Stromal cell of bone marrow (primary cell): ENCODE measurements at places on chromosomes 11 and 22.

- DNase-seq = no peak
Measured at GRCh38 chr11:59800390-59801025, 10.1 kb downstream of the MRPL16 start.

DNA sequence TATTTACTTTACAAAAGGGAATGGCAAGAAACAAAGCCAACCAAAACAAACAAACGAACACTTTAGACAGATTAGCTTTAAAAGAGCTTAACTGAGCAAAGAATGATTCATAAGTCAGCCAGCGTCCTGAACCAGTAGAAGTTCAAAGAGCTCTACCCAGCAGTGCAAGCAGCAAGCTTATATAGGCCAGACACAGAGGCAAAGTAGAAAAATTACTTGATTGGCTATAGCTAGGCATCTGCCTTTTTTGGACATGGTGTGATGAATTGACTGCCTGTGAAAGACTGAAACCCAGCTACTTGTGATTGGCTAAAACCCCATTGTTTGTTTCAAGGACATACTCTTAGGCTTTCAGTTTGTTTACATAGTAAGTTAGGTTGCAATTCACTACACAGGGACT is 2120.0 kb upstream of the RAG2 start:
- DNase-seq = no peak

DNA sequence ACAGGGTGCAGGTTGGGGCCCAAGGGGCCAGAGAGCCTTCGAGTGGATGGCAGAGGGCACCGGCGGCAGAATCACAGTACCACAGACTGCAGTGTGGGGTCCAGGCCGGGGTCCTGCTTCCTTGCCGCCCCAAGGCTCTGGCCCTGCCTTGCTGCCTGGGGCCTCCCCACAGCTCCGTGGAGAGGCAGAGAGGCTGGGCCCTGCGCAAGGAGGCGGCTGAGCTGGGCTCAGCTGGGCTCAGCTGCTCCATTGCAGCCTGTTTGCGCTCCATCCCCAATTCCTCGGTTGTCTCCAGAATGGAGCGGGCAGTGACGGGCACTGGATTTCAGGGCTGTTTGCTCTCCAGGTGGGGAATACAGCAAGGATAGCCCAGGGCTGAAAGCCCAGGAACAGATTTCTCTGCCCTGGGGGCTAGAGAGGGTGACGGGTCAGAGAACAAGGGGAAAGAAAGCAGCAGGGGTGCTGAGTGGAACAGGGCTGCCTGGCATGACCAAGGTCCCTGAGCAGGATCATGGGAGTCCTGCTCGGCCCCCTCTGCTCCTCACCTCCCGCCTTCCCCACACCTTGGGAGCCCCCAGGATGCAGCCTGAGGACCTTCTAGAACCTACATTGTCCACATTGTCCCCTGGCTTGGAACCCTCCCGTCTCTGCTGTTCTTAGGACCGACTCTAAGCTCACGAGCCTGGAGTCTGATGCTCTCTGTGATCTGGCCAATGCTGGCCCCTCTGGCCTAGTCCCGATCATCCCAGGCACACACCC is 18.9 kb downstream of the MRGPRG start:
- no peak for DNase-seq

- no peak for DNase-seq
Measured at GRCh38 chr11:104078995-104079394, 42.6 kb downstream of the DDI1 start.

GRCh38 chr11:11486002-11486401 is 133.0 kb upstream of the CSNK2A3 start:
- no peak for DNase-seq

- peak; percentile 54 for DNase-seq
Measured at GRCh38 chr11:125923012-125923579, 18.8 kb downstream of the DDX25 start.

DNA sequence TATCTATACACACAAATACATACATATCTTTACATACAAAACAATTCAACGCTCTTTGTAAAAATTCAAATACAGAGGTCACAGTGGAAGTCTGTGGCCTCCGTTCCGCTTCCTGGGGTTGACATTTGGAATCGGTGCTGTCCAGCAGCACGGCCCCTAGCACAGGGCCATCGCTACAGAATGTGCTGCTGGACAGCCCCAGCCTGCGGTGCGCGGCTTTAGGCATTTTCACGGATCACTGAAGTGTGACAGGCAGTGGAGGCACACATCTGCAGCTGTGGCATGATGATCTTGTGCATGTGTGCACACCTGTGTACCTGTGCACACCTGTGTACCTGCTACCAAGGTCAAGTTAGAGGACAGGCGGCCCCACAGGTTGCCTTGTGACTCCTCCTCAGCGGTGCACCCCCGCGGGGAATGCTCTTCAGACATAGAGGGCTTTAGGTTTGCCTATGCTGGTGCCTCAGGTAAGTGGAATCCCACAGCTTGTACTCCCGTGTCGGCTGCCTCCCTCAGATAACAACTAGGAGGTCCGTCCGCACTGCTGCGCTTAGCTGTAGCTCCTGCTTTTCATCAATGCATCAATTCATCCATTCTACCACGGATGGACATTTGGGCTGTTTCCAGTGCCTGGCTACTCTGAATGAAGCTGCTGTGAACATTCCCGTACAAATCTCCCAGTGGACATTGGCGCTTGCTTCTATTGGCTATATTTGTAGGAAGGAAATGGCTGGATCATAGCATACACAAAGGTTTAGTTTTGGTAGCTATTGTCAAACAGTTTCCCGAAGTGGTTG is 29.9 kb downstream of the GAL start:
- DNase-seq = no peak

DNA sequence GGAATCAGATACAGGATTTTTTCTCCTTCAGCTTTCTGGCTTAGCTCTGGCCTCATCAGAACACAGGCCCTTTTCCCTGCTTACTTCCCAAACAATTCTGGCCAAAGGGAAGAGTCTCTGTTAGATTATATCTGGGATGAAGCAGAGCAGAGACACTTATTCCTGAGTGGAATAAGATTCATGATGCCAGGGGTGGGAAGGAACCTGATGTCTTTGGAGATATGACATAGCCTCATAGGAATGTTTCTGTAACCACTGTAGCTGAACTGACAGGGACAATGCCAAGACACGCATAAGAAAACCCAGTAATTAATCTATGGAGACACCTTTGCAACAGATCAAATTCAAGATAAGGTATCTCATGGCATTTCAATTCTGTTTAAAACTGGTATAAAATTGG is 177.1 kb upstream of the RAG2 start:
- DNase-seq = no peak
